ENCODE measurements at places on chromosomes 5 and 9.
A peak's percentile ranks its signal among the peaks of the same experiment; 100 is the strongest.

GRCh38 chr5:127650649-127651048 lies 1.8 kb downstream of the CTXN3 start:
- DNase-seq, result peak; percentile 92

DNA sequence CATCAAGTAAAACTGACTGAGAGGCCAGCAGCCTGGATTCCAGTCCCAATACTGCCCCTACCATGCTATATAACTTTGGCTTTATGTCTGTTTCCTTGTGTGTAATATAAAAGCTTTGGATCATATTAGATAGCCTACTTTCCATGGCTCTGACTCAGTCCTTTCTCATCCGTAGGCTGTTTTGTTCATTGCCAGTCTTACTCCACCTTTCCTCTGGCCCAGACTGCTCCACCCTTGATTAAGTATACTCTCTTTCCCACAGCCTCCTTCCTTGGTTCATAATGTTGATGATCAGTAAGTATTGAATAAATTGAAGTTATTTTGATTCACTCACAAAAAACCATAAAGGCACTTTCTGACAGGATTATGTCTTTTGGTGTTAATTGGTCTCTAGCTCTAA lies 1.5 kb upstream of the MRPS30 start:
- no peak for DNase-seq

DNA sequence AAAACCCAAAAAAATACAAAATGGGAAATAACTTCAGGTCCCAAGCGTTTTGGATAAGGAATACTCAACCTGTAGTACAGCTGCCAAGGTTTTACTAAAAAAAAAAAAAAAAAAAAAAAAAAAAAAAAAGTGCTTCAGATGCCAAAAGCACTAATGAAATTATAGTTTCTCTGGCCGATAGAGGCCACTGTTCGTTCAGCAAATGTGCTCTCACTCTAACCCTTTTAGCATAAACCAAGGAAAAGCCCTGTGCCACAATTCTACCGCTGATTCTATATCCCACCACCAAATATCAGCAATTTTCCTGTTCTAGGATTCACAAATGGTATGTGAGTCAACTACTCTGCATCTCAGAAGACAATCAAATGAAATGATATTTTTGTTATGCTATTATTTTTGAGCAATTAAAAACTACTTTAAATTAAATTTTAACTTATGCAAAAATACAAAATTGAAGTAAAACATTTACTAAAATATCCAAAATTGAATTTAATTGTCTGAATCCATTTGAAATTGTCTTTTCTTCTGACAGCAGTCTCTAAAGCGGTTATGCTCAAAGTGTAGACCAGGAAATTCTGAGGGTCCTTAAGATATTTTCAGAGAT lies 79.8 kb downstream of the RICTOR start:
- peak; percentile 51 for DNase-seq

DNA sequence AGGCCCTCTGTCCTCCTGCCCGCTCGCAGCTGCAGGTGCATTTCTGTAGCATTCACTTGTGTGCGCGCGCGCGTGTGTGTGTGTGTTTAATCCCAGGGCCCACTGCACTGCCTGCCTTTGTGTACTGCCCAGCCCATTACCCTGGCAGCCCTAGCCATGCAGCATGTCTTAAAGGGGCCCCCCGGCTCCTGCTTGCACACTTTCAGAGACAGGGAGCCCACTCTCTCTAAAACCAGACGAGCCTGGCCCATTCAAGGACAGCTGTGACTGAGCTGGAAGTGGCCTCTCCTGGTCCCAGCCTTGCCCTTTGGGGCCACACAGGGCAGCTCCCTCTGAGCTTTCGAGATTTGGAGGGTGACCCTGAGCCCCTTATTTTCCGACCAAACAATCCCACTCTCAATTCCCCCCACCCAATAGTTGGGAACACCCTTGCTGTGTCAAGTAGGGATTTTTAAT lies 98.9 kb downstream of the DAB2IP start:
- no peak for DNase-seq

DNA sequence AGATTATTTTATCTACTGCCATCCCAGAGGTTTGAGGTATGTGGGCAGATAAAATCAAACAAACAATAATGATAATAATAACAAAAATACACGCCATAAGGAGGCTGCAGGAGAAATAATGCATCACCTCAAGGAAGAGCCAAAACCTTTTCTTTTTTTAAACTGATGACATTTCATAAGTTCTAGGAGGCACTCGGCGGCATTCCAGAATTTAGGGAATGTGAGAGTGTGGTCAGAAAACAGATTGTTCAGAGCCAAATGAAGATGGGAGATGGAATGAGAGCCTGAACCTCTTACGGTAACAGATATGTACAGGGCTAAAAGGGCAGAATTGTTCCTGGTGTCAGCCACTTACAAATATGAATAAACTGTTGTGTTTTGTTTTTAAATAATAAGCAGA lies 615.0 kb upstream of the CHD1 start:
- peak; percentile 64 for DNase-seq
